ENCODE measurements at places on chromosomes 13 and 19. TPM values are rescaled to one million over a fixed set of nuclear protein-coding genes. Genes with fewer than 3 reads are reported as not detected.

The ZNF208 gene
- 21.0 TPM for total RNA-seq

The C5AR2 gene
- total RNA-seq, result not detected

The MBNL2 gene
- 115 TPM for total RNA-seq

The CRB3 gene
- total RNA-seq, result not detected

The SLITRK5 gene
- not detected for total RNA-seq

The CEACAM16 gene
- not detected for total RNA-seq

The RFPL4AL1 gene
- not detected for total RNA-seq

The PLVAP gene
- total RNA-seq, result 4.7 TPM

The SERTAD1 gene
- 3.1 TPM for total RNA-seq

The ZNF415 gene
- total RNA-seq, result 19.5 TPM

The ZNF723 gene
- total RNA-seq, result not detected

The SIGLEC12 gene
- total RNA-seq, result 0.40 TPM

The B3GNT8 gene
- not detected for total RNA-seq

The PTPRH gene
- total RNA-seq, result not detected

Data from uterus (tissue), 4 donors.